Fibroblast of skin of back (primary cell): ENCODE measurements at places on chromosomes 11 and 22.

DNA sequence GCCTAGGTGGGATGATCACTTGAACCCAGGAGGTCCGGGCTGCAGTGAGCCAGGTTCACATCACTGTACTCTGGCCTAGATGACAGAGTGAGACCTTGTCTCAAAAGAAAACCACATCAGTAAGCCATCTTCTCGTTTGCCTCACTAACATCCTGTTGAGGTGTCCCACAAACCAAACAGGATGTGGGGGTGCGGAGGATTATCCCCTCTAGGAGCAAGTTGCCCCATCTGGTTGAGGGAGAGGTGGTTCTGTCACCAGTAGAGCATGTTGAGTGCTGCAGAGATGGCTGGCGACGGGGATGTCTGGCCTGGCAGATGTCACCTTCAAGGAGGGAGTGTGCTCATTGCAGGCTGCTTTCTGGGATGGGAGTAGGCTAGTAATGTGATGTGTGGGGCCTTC is 72.4 kb downstream of the ZNRF3 start:
- DNase-seq: no peak

DNA sequence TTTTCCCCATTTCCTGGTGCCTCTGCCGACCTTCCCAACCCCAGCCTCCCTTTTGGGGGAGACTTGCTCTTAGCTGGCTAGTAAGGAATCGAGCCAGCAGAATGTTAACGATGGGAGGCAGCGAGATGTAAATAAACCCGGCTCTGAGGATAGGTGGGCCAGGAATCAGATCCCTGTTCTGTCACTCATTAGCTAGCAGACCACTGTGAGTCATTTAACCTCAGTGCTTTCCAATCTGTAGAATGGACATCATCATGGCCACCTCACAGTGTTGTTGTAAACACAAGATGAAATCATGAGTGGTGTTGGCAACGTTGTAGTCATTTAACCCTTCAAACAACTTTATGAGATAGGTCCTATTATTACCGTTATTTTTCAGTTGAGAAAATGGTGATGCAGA is 208.6 kb downstream of the KIRREL3 start:
- DNase-seq: no peak

GRCh38 chr11:534396-535209 is 773 bp downstream of the HRAS start:
- no peak for DNase-seq

DNA sequence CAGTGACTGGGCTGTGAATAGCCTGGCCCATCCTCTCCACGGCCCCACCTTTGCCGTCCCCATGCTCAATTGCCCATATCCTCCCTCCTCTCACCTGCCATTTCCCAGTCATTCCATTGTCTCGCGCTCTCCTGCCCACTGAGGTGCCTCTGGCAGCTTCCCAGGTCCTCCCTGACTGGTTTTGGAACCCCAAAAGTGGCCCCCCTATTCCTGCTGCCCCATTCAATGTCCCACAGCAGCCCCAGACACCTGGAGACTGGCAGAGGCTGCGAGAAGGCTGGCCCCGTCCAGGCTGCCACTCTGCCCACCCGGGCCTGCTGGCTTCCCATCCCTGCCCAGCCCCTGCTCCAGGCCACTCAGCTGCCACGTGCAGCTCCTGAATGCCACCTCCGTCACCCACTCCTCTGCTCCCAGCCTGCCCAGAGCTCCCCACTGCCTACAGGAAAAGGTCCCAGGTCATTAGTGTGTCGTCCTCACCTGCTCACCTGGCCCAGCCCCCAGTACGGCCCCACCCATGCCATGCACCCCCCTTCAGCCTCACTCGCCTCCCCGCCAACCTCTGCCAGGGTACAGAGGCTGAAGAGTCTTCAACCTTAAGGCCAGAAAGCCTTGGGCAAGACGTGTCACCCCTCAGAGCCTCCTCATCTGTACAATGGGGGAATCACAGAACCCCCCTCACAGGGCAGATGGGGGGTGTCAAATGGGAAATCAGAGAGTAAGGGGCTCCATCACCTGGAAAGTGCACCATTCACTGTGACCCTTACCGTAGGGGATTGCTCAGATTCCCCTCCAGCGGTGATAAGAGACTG is 37.5 kb downstream of the KCNJ4 start:
- no peak for DNase-seq
